ENCODE measurements at places on chromosomes 6 and 20.

DNA sequence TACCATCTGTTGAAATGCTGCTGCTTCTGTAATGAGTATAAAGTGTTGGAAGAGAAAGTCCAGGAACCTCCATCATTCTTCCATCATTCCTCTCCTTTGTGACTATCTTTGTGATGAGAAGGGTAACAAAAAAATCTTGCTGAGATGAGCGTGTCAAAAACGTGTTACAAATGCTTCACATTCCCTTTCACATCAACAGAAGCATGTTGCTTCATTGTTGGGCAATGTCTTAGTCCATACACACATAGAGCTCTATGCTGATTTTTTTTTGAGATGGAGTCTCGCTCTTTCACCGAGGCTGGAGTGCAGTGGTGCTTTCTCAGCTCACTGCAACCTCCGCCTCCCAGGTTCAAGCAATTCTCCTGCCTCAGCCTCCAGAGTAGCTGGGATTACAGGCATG is 114.1 kb upstream of the ESR1 start:
- no peak for DNase-seq

- no peak for DNase-seq
Observed at GRCh38 chr6:73608761-73609160, 45.0 kb downstream of the SLC17A5 start.

- DNase-seq: no peak
Observed at GRCh38 chr20:6708010-6708409, 59.5 kb upstream of the BMP2 start.

- DNase-seq: no peak
Observed at GRCh38 chr20:61712688-61713087, 353.0 kb downstream of the TAF4 start.

GRCh38 chr6:3328796-3329195 is 70.0 kb downstream of the PSMG4 start:
- DNase-seq: no peak

GRCh38 chr6:21441386-21441785 is 152.2 kb upstream of the SOX4 start:
- no peak for DNase-seq

- DNase-seq: no peak
Observed at GRCh38 chr6:72968704-72969103, 256.6 kb downstream of the KHDC1L start.
